Testis (tissue), 5 donors: ENCODE measurements at places on chromosomes 3 and 15. TPM values are rescaled to one million over a fixed set of nuclear protein-coding genes. Genes with fewer than 3 reads are reported as not detected.

The INKA1 gene
- polyA plus RNA-seq: 4.0 TPM

The CHRD gene
- 4.3 TPM for polyA plus RNA-seq

The OCA2 gene
- 2.6 TPM for polyA plus RNA-seq

The GOLGA8T gene
- polyA plus RNA-seq: 10.6 TPM

The SIDT1 gene
- 5.0 TPM for polyA plus RNA-seq

The RAB6B gene
- polyA plus RNA-seq: 8.6 TPM

The FBXO40 gene
- 0.61 TPM for polyA plus RNA-seq

The MYRIP gene
- 2.4 TPM for polyA plus RNA-seq

The SLC6A1 gene
- 14.4 TPM for polyA plus RNA-seq

The FETUB gene
- 2.4 TPM for polyA plus RNA-seq

The ZMYND10 gene
- 763 TPM for polyA plus RNA-seq

The NANOGP8 gene
- 1.1 TPM for polyA plus RNA-seq

DNA sequence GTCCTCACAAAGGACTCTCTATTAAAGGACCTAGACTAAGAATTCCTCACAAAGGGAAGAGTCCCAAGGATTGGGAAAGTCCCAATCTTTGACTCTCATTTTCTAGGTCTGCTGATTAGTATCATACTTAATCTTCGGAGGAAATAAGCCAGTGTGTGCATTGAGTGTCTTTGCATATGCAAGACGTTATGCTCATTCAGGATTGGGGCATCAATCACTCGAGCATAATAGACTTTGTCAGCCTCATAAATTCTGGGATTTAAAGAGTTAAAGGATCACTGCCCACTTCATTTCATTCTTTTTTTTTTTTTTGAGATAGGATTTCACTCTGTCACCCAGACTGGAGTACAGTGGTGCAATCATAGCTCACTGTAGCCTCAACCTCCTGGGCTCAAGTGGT, 154.3 kb downstream of the RBPMS2 start:
- peaks cover 16% of the 10 kb centered on the region for H3K4me1 ChIP-seq
- no peaks in the 10 kb centered on the region for H3K36me3 ChIP-seq
- H3K27ac ChIP-seq: no peak overlapping the region
- DNase-seq: no peak
- H3K4me3 ChIP-seq: no peak overlapping the region
- no peaks in the 10 kb centered on the region for H3K27me3 ChIP-seq

- H3K4me3 ChIP-seq: no peak overlapping the region
- no peaks in the 10 kb centered on the region for H3K27me3 ChIP-seq
- H3K36me3 ChIP-seq: no peaks in the 10 kb centered on the region
- peaks cover 33% of the 10 kb centered on the region for H3K4me1 ChIP-seq
- H3K27ac ChIP-seq: peak overlapping the region; percentile 75
- DNase-seq: no peak
These were observed 1.7 kb upstream of the COL7A1 start for GRCh38 chr3:48596676-48597407.

- no peak overlapping the region for H3K4me3 ChIP-seq
- no peak for DNase-seq
- no peak overlapping the region for H3K27ac ChIP-seq
- peaks cover 5% of the 10 kb centered on the region for H3K4me1 ChIP-seq
- H3K27me3 ChIP-seq: no peaks in the 10 kb centered on the region
- H3K36me3 ChIP-seq: no peaks in the 10 kb centered on the region
These were observed 1.7 kb upstream of the HGD start for GRCh38 chr3:120683671-120684301.

- no peaks in the 10 kb centered on the region for H3K27me3 ChIP-seq
- no peak overlapping the region for H3K27ac ChIP-seq
- DNase-seq: no peak
These were observed 6.3 kb downstream of the TM4SF1 start for GRCh38 chr3:149371001-149371722.

DNA sequence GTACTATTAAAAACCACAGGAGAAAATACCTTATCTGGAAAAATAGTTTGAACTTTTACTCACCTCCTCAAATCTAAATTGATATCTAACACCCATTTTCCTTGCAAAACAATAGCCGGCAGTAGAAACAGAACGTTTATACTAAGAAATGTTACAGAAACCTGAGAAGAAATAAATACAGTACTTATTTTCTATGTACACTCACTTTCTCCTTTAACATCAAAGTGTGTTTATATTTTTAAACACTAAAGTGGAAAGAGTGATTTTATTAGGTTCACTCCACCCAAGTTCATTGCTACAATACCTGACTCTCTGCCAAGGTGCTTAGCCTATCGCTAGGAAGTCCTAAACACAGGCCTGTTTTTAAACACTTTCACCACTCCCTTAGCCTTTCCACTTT, 87.8 kb upstream of the TJP1 start:
- no peak for DNase-seq
- H3K4me1 ChIP-seq: peaks cover 11% of the 10 kb centered on the region
- H3K36me3 ChIP-seq: no peaks in the 10 kb centered on the region
- H3K27ac ChIP-seq: peak overlapping the region; percentile 5
- H3K27me3 ChIP-seq: no peaks in the 10 kb centered on the region

- no peaks in the 10 kb centered on the region for H3K4me1 ChIP-seq
- no peaks in the 10 kb centered on the region for H3K36me3 ChIP-seq
- no peak overlapping the region for H3K4me3 ChIP-seq
- DNase-seq: no peak
- H3K27me3 ChIP-seq: no peaks in the 10 kb centered on the region
These were observed 25.6 kb downstream of the SEC22C start for GRCh38 chr3:42556089-42556632.

- no peaks in the 10 kb centered on the region for H3K36me3 ChIP-seq
- peak overlapping the region; percentile 39 for H3K27ac ChIP-seq
- peak overlapping the region; percentile 76 for H3K4me3 ChIP-seq
- H3K27me3 ChIP-seq: no peaks in the 10 kb centered on the region
- peaks cover 36% of the 10 kb centered on the region for H3K4me1 ChIP-seq
These were observed 777 bp downstream of the LOXL1 start for GRCh38 chr15:73927003-73927475.

DNA sequence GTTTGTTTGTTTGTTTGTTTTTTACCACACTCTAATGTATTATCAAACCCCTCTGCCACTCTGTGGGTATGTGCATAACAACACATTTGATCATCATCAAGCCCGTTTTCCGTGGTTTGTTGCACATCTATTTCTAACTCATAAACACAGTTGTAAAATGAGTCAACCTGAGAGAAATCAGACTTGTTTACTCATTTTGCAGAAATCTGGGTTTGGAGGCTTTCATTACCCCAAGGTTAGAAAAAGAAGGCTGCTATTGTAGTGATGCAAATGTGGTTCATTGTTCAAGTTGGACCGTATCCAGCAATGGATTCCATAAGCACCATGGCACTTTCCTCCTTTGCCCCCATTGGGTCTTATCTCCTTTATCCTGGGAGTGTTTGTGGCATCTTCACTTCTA, 353.2 kb upstream of the SOX2 start:
- H3K27me3 ChIP-seq: no peaks in the 10 kb centered on the region
- DNase-seq: no peak
- H3K36me3 ChIP-seq: no peaks in the 10 kb centered on the region

DNA sequence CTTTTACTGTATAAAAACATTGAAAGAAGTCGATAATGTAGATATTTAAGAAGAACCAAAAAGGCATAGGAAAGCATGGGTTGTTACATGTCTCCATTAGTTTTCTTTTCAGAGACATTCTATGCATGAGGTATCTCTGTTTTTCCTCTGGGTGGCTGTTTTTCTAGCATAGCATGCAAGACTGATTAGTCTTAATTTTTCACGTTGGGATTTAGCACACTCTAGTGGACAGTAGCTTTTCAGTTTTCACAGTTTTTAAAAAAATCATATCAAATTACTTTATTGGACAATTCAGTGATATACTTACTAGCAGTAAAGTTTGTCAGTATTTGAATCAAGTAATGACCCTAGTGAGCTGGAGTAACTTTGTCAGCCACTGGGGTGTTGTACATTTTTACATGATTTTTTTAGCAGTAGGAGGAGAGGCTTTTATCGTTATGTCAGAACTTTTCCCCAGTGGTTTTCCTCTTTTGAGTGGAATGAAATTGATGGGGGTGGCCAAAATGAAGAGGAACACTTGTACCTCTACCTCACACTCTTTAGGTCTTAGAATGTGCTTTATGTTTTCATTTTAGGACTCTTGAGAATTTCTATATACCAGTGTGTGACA, 57.2 kb downstream of the SEC22A start:
- no peaks in the 10 kb centered on the region for H3K36me3 ChIP-seq
- no peak overlapping the region for H3K4me3 ChIP-seq
- no peak overlapping the region for H3K27ac ChIP-seq
- no peaks in the 10 kb centered on the region for H3K27me3 ChIP-seq
- no peaks in the 10 kb centered on the region for H3K4me1 ChIP-seq
- DNase-seq: no peak

DNA sequence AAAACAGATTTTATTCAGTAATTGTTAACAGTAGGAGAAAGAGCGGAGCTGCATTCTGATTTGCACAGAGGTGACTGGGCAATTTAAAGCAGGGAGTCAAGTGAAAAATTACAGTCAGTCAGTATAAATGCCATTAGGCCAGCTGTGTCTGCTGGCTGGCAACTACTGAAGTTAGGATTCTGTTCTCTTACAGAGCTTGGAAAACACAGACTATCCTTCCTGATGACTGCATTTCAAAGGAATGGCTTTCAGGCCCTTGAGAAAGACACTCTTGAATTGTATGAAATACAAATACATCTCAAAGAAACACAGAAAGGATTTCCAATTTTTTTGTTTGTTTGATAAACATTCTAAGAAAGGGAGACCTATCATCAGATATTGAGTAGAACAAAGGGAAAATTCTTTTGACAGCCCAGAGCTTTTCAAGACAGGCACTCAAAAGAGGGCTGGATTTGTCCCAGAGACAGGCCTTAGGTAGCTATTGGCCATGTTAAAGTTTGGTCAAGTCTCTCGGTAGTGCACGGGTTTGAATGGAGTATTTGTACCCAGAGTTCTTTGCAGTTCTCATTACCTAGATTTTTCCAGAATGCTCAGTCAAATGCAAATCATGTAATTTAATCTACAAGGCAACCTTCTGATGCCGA, 551.2 kb upstream of the CCDC54 start:
- no peaks in the 10 kb centered on the region for H3K4me1 ChIP-seq
- no peak overlapping the region for H3K27ac ChIP-seq
- no peaks in the 10 kb centered on the region for H3K27me3 ChIP-seq
- H3K4me3 ChIP-seq: no peak overlapping the region
- no peaks in the 10 kb centered on the region for H3K36me3 ChIP-seq

- peaks cover 24% of the 10 kb centered on the region for H3K4me1 ChIP-seq
- no peaks in the 10 kb centered on the region for H3K36me3 ChIP-seq
- peak; percentile 63 for DNase-seq
- H3K27ac ChIP-seq: no peak overlapping the region
These were observed 2.4 kb downstream of the MB21D2 start for GRCh38 chr3:192915304-192915703.

DNA sequence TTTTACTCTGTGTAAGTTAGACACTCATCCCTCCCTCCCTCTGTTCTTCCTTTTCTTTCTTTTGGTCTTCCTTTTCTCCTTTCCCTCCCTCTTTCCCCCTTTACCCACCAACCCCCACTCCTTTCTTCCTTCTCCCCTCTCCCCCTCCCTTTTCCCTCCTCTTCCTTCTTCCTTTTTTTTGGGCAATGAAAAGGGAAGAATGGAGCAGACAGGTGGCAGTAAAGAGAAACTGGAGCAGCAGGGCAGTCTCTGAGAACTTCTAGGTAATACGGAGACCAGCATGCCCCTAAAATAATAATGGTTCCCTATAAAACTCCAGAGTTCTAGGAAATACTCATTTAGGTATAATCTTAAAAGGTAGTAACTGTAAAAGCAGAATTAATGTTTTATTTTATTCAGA, 11.4 kb upstream of the GPR171 start:
- H3K36me3 ChIP-seq: no peaks in the 10 kb centered on the region
- no peak for DNase-seq
- no peaks in the 10 kb centered on the region for H3K27me3 ChIP-seq
- H3K4me1 ChIP-seq: no peaks in the 10 kb centered on the region

DNA sequence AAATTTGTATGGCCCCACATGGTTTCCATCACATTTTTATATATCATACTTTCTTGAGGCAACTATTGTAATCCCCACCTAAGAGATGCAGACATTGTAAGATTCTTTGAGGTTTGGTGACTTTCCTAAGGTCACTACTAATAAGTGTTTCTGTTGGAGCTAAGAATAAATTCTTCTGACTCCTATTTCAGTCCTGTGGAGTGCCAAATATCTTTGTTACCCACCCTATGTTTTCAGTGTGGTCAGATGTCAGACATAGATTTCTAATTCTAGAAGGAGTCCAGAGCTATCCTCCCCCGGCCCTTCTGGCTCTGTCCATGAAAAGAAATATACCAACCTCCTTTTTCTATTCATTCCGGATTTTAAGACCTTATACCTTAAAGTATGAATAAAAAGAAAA, 46.2 kb upstream of the FILIP1L start:
- no peaks in the 10 kb centered on the region for H3K36me3 ChIP-seq
- no peak overlapping the region for H3K27ac ChIP-seq
- DNase-seq: no peak
- H3K27me3 ChIP-seq: no peaks in the 10 kb centered on the region

- DNase-seq: peak; percentile 52
- H3K36me3 ChIP-seq: no peaks in the 10 kb centered on the region
- H3K27ac ChIP-seq: peak overlapping the region; percentile 68
- peaks cover 10% of the 10 kb centered on the region for H3K4me1 ChIP-seq
- H3K27me3 ChIP-seq: no peaks in the 10 kb centered on the region
- H3K4me3 ChIP-seq: no peak overlapping the region
These were observed 27.8 kb downstream of the DPH3 start for GRCh38 chr3:16236856-16237393.

GRCh38 chr3:19734453-19734852, 199.6 kb downstream of the EFHB start:
- H3K27me3 ChIP-seq: no peaks in the 10 kb centered on the region
- no peak overlapping the region for H3K4me3 ChIP-seq
- H3K27ac ChIP-seq: no peak overlapping the region

- no peaks in the 10 kb centered on the region for H3K4me1 ChIP-seq
- no peaks in the 10 kb centered on the region for H3K27me3 ChIP-seq
- H3K27ac ChIP-seq: no peak overlapping the region
- no peaks in the 10 kb centered on the region for H3K36me3 ChIP-seq
- H3K4me3 ChIP-seq: no peak overlapping the region
These were observed 190.1 kb downstream of the UBE3A start for GRCh38 chr15:25248583-25249235.
